ENCODE measurements at places on chromosomes 6 and 20.

GRCh38 chr6:84016029-84016428, 17.5 kb upstream of the MRAP2 start:
- no peak for DNase-seq

DNA sequence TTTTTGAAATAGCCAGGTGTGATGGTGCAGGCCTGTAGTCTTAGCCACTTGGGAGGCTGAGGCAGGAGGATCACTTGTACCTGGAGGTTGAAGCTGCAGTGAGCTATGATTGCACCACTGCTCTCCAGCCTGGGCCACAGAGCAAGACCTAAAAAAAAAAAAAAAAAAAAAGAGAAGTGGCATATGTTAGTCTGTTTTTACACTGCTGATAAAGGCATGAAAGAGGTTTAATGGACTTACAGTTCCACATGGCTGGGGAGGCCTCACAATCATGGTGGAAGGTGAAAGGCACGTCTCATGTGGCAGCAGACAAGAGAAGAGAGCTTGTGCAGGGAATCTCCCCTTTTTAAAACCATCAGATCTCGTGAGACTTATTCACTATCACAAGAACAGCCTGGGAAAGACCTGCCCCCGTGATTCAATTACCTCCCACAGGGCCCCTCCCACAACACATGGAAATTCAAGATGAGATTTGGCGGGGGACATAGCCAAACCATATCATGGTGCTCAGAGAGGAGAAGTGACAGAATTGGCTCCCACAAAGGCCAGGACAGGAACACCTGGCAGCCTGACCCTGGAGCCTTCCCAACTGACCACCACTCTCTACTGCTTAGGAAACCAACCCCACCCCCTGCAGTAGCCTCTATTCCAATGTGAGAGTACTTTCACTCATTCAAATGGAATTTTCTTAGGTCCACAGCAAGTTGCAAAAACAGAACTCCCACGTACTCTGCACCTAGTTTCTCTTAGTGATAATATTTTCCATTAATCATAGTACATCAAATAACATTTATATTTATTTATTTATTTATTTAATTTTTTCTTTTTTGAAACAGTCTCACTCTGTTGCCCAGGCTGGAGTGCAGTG, 29.8 kb downstream of the ARHGAP40 start:
- DNase-seq, result no peak

DNA sequence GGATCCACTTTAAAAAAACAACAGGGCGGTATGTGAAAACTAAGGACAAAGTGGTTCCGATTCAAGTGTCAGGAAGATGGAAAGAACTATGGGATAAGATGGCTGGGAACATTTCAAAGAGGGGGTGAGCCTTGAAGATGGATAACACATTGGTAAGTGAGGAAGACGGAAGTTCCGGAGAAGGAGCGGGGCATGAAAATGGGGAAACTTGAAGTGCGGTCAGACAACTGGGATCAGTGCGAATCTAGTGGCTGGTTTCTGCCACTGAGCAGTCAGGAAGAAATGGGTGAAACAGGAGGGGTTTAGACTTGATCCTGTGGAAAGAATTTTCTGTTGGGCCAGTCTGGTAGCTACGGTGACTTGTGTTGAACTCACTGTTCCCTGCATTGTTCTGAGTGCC, 1.2 kb downstream of the NAA20 start:
- no peak for DNase-seq

GRCh38 chr20:11248011-11248409, 574.2 kb upstream of the JAG1 start:
- DNase-seq, result no peak

DNA sequence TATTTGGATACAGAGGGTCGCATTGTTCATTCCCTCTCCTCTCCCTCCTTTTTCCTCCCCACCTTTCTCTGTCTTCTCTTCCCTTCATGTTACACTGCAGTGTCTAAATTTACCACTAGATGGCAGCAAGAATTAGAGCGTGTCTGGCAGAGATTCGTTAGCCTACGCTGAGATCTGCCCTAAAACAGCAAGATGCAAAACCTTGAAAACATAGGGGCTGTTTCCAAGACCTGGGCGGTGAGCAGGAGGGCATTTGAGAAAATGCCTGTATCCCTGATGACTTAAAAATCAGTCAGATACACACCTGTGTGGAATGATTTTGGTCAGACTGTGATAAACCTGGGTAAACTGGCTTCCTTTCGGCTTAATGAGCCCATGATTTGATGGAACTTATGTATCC, 101.5 kb upstream of the ISM1 start:
- no peak for DNase-seq

Measured in stimulated activated CD4-positive, alpha-beta T cell treated with anti-CD3 and anti-CD28 coated beads, Interleukin-12 subunit alpha, Interleukin-12 subunit beta, amount 100 ng/mL, for 48 hours (primary cell).